ENCODE measurements at places on chromosomes 1 and 21.

DNA sequence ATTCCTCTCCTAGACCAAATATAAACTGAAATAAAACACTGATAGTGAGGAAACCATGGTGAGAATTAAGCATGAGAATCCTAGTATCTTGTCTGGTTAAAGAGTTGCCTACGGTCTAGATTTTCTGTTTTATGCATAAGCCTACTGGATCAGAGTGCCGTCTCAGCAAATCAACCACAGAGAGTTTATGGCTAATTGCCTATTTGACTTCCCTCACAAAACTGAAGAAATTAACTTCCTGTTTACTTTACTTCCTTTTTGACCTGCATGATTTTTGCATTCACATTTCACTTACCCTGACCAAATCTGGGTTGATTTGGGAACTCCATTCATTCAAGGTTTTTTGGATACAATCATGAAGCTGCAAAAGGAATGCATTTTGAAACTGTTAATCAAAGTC, 5.0 kb downstream of the GCLM start:
- DNase-seq: peak; percentile 1

DNA sequence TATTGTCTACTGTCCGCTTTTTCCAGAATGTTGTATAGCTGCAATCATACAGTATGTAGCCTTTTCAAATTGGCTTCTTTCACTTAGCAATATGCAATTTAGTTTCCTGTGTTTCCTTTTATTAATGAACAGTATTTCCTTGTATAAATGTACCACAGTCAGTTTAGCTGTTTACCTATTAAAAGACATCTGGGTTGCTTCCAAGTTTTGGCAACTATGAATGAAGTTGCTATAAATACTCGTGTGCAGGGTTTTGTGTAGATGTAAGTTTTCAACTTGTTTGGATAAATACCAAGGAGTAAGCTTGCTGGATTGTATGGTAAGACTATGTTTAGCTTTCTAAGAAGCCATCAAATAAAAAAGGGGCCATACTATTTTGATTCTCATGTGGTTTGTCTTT, 24.4 kb upstream of the KCNJ6 start:
- DNase-seq: no peak

DNA sequence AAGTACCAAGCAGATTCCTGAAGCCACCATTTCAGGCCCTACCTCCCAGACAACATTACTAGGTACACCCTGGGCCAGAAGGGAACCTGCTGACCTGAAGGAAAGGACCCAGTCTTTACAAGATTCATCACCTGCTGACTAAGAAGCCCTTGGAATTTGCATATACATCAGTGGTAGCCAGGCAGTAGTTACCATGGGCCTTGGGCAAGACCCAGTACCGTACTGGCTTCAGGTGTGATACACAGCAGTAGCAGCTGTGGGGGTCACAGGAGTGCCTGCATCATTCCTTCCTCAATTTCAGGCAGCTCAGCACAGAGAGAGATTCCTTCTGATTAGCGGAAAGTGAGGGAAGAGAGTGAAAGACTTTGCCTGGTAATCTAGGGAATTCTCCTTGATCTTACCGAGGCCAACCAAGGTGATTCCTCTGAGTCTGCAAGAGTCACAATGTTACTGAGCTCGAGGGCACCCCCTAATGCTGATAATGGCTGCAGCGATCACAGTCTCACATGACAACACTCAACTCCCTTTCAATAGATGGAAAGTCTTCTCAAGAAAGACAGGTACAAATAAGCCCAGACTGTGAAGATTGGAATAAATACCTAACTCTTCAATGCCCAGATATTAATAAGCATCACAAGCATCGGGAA, 22.0 kb upstream of the UHMK1 start:
- no peak for DNase-seq

DNA sequence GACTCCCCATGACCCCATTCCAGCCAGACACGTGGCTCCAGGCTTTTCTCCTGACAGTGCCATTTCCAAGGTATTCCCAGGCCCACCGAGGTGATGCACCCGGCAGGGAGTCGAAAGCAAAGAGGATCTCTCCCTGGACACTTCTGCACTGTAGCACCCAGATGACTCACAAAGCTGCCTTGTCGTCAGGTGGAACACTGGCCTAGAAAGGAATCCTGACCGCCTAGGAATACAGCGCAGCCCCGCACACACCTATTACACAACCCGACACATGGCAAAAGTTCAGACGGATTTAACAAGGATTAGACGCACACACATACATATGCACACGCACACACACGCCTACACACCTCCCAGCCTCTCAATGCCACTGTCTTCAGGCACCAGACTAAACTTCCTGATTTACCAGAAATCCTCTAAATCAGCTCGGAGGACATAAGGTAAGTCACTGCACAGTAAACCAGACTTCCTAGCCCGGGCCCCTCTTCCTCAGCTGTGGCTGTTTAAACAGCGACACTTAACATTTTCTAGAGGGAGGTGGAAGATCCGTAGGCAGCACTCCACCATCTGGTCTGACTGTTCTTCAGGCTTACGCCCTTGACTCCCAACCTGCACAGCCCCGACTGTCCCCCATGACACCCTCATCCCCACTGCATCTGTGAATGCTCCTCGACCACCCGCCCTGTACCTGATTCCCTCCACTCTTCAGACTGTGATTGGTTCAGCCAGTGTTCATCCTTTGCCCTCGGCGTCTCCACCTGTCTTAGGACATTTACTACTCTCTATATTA, 12.7 kb downstream of the FAM89A start:
- DNase-seq: no peak

- DNase-seq: no peak
Observed at GRCh38 chr1:212124690-212125582, 89.4 kb downstream of the DTL start.

- peak; percentile 80 for DNase-seq
Observed at GRCh38 chr1:3903141-3904005, 3.3 kb upstream of the C1orf174 start.

GRCh38 chr21:45850181-45850580, 131.4 kb upstream of the COL6A1 start:
- DNase-seq: no peak

DNA sequence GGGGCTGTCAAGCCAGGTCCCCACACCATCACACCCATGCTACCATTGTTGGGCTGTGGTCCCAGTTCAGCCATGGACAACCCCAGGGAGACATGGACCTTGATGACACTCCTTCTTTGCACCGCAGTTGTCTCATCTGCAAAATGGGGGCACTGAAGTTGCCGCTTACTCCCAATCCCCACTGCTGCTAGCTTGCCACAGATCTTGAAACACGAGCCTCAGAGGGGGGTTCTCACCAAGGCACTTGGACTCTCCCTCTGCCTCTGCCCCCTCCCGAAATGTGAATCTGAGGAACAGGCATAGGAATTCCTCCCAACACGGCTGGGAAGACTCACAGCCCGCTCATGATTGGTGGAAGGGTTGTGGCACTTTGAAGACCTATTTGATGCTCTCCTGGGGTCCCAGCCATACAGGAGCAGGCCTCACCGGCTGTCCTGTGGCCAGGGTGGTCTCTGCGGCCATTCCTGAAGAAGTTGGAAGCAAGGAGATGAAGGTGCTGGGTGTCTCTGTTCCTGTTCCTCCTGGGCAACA, 31.1 kb downstream of the RUNX3 start:
- DNase-seq: no peak

DNA sequence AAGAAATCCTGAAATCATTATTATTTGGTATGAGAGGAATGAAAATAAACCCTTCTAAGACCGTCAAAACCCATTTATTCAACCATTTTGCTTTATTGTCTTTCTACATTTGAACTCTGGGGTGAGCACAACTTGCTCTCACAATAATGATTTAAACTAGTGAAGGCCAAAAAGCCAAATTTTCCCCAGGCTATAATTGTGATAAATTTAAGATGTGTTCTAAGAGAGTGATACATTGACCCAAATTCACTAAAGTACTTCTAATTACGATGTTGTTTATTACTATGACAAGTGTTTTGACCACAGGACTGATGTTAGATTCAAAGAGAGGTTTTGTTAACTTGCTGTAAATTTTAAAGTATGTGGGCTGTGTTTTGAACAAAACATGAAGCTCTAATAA, 670.9 kb upstream of the NR5A2 start:
- no peak for DNase-seq

DNA sequence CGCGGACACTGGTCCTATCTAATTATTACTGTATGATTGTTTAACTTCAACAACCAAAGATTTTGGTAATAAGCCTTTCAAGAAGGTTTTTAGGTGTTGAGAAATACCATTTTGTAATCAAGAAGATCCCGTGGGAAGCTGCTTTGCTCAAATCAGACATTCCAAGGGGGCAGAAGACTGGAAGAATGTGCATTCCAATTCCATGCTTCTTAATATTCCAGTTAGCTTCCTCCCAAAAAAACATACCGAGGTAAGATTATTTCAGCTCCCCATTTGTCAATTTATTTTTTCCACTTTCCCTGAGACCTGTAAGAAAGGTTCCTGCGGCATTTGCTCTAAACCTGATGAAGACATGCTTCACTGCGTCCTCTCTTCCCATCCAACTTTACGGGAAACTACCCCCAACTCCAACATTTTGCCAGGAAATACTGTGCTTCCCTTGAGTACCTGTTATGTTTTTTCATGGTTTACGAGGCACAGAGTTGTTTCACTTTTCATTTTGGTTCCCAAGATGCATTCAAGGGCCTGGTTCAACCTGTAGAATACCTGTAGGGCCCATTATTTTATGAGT, 4.1 kb downstream of the CNN3 start:
- DNase-seq: no peak
